Globus pallidus (tissue), 1 donor: ENCODE measurements at places on chromosomes 5 and 9.

GRCh38 chr5:157516626-157517325 is 56.8 kb downstream of the NIPAL4 start:
- no peak for DNase-seq

GRCh38 chr9:88801214-88801796 is 190.0 kb upstream of the S1PR3 start:
- no peak for DNase-seq

- DNase-seq, result no peak
Measured at GRCh38 chr5:116562669-116563068, 12.0 kb downstream of the SEMA6A start.

DNA sequence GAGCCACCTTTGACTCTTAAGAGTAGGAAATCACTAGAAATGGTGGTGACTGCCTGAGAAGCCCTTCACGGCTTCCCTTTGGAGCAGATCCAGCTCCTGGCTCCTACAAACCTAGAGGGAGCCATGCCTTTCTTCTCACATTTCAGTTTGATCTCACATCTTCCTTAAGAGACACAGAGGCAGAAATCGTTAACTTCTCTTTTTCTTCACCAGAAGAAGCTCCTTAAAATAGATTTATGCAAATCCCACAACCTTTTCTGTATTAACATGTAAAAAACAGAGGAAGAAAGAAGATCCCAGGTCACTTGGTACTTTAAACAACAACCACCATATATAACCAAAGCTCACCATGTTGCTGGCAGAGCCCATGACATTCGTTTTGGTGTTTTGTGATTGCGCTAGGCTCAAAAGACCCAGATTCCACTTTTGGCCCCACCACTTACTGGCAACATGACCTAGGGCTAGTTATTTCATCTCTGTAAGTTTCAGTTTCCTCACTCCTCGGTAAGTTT is 29.6 kb downstream of the PAX5 start:
- DNase-seq, result no peak

DNA sequence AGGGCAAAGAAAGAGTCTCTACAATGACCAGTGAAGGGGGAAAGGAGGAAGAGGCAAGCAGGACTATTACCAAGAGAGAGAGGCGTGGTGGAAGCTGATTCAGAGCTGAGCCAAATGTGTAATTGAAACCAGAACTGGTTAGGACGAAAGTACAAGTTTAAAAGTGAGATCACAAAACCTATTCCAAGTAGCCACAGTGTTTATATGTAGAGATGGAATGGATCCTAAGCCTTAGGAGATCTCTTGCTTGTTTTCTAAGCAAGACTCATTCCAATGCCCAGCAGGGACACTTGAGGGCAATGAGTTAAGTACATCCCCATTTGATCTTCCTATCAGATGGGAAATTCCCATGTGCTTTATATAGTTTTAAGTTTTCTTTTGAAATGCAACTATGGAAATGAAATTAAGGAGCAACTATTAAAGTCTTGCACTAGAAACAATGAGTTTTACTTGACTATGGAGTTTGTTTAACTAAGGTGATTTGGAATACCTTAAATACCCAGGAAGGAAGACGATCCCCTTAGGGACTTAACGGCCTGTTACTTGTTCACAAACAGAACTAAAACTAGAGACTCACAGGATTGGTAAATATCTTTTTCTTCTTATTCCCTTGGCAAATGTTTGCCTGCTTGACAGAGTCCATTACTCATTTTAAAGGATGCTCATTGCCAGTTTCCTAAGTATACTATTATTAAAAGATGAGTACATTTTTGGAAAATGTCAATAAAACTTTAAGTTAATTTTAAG is 51.1 kb upstream of the SNX2 start:
- DNase-seq, result peak; percentile 15
